ENCODE measurements at places on chromosomes 1 and 21. TPM values are rescaled to one million over a fixed set of nuclear protein-coding genes. Genes with fewer than 3 reads are reported as not detected.

DNA sequence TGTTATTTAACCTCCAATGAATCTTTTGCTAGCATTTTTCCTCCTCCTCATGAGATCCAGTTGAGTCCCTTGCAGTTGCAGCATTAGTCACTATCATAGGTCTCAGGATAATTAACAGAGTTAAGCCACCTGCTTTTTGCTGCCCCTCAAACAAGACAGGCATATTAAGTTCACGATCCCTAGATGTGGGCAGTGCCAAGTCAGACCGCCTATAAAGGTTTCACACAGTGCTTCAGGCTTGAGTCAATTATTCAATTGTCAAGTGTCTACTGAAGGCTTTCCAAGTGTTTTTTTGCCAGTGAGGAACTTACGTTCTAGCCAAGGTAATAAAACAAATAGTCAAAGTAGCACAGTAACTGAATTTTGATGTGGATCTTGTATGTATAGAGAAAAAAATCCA lies 175.0 kb downstream of the DAB1 start:
- DNase-seq = no peak

DNA sequence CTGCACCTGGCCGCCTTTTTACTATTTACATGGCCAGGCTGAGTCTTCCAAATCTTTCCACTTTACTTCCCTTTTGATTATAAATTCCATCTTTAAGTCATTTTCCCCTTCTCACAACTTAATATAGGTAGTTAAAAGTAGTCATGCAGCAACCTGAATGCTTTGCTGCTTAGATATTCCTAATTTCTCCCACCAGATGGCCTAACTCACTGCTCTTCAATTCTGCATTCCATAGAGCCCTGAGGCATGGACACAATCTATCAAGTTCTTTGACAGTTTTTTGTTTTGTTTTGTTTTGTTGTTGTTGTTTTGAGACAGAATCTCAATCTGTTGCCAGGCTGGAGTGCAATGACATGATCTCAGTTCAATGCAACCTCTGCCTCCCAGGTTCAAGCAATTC lies 21.7 kb upstream of the FAAH start:
- DNase-seq = no peak

GRCh38 chr1:211643324-211644212 lies 31.9 kb downstream of the NEK2 start:
- DNase-seq = no peak

Gene UMODL1
- total RNA-seq = not detected

Gene DCST1
- total RNA-seq = not detected

GRCh38 chr1:225923692-225924555 lies at the start of gene PYCR2:
PYCR2 (minus strand) TSS chr1:225924250; CDS start chr1:225924110, 140 bp downstream.
- peak; percentile 96 for DNase-seq

GRCh38 chr1:153470707-153471106 lies 10.3 kb upstream of the S100A7 start:
- DNase-seq = no peak

- DNase-seq = no peak
These were observed 42.9 kb downstream of the VCAM1 start for GRCh38 chr1:100762461-100762860.

DNA sequence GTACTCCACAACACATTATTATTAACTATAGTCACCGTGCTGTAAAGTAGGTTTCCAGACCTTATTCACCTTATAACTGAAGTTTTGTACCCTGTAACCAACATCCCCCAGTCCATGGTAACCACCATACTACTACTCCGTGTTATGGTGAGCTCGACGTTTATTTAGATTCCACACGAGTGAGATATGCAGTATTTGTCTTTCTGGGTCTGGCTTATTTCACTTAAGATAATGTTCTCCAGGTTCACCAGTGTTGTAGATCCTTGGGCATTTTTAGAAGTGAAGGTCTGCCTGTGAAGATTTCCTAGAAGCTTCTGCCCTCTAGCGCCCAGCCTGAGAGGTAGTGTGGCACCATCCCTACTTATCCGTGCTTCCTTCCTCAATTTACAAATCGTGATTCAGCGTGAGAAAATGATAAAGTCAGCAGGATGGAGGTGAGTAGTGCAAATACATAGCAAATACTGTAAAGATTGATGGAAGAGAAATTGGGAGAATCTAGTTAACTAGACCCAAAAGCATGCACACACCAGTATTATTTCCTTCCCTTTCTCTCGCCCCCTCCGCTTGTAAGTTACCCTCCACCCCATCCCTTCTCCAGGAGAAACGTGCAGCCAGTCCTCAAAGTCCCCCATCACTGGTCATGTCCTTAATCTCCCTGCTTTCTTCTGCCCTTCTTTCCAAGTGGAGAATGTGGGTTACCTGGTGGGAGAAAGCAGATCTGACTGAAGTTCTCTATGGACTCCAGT lies 36.0 kb upstream of the DISC1 start:
- peak; percentile 58 for DNase-seq

DNA sequence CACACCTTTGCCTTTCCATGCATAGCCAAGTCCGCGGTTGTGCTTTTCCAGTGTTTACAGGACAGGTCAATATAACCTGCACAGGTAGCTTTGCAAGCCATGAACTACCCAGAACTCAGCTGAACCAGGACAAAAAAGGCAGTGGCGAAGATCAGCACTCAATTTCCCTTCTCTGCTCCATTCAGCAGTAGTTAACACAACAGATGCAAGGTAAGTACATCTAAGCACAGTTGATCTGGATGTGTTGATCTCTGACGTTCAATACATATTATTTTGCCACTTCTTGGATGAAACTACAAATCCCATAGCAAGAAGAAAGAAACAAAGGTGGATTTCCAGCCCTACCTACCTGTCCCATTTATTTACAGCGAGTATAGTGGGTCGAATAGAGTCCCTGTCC lies 146.6 kb upstream of the KRTAP19-8 start:
- no peak for DNase-seq

Gene S100A8
- not detected for total RNA-seq

Gene TCHHL1
- not detected for total RNA-seq

DNA sequence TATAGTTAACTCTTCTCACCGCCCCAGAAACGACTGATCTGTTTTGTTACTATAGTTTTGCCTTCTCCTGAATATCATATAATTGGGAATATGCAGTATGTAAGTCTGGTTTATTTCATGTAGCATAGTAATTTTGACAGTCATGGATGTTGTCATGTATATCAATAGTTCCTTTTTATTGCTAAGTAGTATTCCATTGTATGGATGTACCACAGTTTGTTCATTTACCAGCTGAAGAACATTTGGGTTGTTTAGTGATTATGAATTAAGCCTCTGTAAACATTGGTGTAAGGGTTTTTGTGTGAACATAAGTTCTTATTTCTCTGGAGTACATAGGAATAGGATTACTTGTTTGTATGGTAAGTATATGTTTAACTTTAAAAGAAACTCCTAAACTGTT lies 55.5 kb downstream of the ACTL8 start:
- DNase-seq = no peak

Gene ACOT11
- 3.6 TPM for total RNA-seq

DNA sequence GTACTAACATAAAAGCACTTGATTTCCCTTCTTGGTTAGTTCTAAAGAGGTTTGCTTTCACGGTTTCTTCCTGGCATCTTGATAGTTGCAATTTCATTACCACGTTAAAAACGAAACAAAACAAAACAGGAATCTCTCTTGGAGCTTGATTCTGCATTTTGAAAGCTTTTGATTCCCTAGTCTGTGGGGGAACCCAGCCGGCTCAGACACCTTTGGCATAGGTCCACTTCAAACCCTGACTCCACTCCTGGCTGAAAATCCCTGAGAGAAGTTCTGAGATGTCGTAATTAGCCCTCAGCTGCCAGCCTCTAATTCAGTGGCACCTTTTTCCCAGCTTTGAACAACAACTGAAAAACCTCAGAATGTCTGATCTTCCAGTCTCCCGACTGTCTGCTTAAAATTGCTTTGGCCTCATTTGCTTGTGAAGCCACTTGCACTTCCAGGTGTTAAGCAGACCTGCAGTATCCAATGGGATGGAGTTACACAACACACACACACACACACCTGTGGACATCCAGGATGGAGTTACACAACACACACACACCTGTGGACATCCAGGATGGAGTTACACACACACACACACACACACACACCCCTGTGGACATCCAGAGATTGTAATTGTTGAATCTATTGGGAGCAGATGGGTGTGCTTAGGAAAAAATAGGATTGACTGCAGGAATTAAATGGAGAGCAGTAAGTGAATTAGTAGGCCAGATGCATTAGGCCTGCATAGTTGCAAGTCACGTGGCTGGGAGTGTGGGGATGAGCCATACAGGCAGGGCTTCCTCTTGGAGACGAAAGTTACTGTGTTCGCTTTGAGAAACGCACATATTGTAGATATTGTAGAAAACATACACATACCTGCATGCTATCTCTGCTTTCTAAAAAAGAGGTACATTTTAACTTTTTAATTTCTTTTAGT lies 285.6 kb upstream of the FMN2 start:
- no peak for DNase-seq

GRCh38 chr1:205124726-205125125 lies 2.9 kb upstream of the RBBP5 start:
- no peak for DNase-seq

Gene SLC44A3
- 4.8 TPM for total RNA-seq

DNA sequence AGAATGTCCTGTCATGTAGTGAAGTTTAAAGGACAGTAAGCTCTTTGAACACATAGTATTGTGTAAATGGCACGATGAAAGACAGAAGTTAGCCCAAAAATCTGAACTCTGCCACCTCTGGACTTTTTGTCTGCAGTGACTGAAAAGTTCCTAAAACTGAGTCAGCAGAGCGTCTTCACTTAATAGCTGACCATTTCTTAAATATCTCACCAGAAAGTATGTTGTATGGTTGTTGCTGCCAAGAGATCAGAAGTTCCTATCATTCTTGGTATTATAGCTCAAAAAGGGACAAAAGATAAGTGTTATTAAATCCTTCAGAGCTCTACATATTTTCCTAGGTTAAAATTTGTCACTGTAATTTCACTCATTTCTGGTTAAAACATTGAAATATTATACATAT lies 1003.0 kb downstream of the TTLL7 start:
- no peak for DNase-seq

DNA sequence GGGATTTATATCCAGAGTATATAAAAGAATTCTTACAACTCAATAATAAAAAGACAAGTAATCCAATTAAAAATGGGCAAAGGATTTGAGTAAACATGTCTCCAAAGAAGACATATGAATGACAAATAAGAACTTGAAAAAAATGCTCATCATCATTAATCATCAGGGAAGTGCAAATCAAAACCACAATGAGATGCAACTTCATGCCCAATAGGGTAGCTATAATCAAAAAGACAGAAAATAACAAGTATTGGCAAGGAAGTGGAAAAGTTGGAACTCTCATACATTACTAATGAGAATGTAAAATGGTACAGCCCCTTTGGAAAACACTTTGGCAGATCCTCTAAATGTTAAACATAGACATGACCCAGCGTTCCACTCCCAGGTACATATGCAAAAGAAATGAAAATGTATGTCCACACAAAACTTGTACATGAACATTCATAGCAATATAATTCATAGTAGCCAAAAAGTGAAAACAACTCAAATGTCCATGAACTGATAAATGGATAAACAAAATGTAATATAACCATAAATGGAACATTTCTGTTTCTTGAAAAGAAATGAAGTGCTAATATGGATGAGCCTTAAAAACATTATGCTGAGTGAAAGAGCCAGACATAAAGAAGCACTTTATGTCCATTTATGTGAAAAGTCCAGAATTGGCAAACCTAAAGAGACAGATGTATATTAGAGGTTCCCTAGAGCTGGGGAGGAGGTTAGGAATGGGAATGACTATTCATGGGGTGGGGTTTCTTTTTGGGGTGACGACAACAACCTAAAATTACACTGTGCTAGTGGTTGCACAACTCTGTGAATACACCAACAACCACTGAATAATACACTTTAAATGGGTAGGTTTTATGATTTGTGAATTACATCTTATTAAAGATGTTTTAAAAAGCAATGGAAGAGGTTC lies 259.7 kb downstream of the RHOU start:
- DNase-seq = no peak

DNA sequence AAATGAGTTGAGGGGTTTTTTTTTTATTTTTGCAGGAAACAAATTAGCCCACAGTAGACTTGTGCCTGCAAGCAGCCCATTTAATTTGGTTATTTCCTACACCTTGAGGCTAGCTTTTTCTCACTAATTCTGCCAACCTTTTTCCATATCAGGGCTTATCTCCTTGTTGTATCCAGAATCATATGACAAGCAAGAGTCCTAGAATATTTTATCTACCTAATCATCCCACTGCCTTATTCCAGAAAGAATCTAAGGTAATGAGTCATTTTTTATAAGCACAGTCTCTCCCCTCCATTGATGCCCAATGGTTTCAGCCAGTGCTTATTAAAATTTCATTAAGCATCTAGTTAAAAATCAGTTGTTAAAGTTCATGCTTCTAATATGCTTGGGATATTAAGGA lies 324.1 kb downstream of the BARHL2 start:
- DNase-seq = no peak

DNA sequence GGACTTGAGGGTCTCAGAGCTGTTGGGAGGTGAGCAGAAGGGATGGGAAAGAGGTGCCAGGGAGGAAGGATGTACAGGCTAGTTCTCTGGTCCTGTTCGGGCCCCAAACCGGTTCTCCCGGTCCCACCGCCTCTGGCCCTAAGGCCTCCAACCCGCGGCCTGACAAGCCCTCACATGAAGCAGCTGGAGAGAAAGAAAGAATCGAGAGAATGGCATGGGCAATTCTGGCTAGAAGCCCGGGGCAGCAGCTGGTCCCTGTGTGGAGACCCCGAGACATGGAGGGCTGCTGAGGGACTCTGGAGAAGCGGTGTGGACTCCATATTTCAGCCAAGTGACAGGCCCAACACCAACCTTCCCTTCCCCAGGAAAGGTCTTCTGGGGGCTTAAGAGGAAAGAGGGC lies 730 bp downstream of the CDC42SE1 start:
- DNase-seq = peak; percentile 58

DNA sequence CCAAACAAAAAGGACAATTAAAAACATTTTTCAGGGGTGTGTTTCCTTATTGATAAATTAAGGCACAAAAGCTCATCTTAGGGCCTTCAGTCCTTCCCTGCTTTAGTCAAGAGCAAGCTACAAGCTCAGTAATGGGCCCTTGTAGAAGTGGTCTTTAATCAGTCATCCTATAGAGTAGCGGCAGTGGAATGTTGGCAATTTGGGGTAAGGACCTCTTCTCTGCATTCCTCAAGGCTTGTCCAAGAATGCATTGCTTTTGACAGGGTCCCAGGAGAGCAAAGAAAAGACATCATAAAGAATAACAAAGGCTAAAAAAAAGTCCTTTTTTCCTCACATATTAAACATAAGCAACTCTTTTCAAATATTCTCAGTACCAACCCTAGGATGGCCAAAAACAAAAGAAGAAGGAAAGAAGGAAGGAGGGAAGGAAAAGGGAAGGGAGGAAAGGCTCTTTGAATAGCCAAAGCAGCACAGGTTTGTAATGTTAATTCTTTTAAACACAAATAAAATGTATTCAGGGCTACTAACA lies 27.3 kb upstream of the CAMK1G start:
- DNase-seq = no peak

- DNase-seq = no peak
These were observed 190.0 kb downstream of the BRINP2 start for GRCh38 chr1:177360791-177361190.

Gene PADI1
- 0.20 TPM for total RNA-seq

- DNase-seq = no peak
These were observed 17.5 kb downstream of the CAP1 start for GRCh38 chr1:40058097-40058452.

Measured in H9 (cell line).